ENCODE measurements at places on chromosomes 3 and 15. TPM values are rescaled to one million over a fixed set of nuclear protein-coding genes. Genes with fewer than 3 reads are reported as not detected.

The MEF2A gene
- 41.6 TPM for total RNA-seq

The SCAANT1 gene
- total RNA-seq = not detected

The BDH1 gene
- 33.1 TPM for total RNA-seq

The CEP19 gene
- 2.1 TPM for total RNA-seq

The PRR23E gene
- not detected for total RNA-seq

The LRRC2 gene
- total RNA-seq = 1.5 TPM

The ALG1L2 gene
- not detected for total RNA-seq

The CELF6 gene
- 2.6 TPM for total RNA-seq

The CHRNB4 gene
- not detected for total RNA-seq

The RYR3 gene
- total RNA-seq = 1.8 TPM

The GOLGA6B gene
- not detected for total RNA-seq

The CYP1A1 gene
- 32.1 TPM for total RNA-seq

The OCA2 gene
- 0.80 TPM for total RNA-seq

The PODXL2 gene
- 10.6 TPM for total RNA-seq

DNA sequence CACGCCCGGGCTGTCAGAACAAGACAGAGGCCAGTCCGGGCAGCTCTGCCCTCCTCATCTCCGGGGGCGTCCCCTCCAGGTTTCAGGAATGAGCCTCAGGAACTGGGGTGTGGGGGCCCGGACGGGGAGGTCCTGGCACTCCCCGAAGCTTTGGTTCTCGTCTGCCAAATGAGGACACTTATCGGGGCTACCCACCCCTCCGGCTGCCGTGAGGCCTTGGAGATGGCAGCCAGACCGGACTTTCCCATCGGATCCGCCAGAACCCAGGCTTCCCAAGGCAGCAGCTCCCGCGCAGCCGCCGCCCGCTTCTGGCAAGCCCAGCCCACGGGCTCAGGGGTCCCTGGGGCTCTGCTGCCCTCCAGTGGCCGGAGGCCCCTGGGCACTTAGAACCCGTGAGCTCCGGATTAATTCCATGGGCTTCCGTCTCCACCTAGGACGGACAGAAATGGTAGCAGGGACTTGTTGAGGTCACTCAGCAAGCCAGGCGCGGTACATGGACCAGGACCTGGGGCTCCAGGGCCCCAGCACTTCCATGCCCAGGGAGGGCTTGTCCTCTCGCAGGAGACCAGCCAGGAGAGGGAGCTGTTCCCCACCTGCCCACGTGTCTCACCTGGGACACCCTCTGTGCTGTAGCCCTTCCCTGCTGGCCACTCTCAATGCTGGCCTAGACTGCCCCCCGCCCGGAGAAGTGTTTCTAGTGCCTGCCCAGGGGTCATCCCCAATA lies 89.4 kb downstream of the LINGO1 start:
- peak; percentile 71 for DNase-seq

DNA sequence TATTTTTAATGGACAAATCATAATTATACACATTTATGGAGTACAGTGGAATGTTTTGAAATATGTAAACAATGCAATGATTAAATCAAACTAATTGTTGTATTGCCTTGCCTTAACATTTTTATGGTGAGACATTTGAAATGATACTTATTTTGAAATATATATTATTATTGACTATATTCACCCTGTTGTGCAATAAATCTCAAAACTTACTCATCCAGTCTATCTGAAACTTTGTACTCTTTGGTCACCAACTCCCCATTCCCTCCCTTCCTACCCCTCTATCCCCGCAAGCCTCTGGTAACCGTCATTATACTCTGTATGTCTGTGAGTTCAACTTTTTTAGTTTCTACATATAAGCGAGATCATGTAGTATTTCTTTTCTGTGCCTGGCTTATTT lies 74.7 kb upstream of the GOLGA6B start:
- no peak for DNase-seq

DNA sequence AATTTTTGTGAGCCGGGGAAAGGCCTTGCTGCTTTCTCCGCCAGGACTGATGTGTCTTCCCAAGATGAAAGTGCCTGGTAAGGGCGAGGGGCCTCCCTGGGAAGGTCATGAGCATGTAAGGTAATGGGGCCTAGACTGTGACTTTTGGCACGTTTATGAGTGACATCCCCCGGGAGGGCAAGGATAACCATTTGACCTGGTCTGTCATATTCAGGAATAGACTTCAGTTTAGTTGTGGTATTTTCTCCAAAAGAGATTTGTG lies 631 bp upstream of the CNBP start:
- no peak for DNase-seq

DNA sequence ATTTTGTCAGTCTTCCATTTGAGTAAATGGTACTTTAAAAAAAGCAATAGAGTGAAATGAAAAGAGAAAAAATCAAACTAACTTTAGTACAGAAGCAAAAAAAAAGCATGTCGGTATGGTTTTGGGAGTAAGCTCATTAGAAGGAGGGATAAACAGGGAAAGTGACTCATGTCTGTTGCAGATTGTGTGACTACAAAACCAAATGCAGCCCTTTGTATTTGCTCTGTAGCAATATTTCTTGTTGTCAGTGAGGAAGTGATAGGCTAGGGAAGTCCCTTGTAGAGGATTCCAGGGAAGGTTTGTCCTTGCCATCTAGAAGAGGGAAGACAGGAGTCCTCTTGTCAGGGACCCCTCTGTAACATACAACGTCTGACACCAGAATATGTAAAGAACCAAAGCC lies 150.5 kb upstream of the POU1F1 start:
- no peak for DNase-seq

DNA sequence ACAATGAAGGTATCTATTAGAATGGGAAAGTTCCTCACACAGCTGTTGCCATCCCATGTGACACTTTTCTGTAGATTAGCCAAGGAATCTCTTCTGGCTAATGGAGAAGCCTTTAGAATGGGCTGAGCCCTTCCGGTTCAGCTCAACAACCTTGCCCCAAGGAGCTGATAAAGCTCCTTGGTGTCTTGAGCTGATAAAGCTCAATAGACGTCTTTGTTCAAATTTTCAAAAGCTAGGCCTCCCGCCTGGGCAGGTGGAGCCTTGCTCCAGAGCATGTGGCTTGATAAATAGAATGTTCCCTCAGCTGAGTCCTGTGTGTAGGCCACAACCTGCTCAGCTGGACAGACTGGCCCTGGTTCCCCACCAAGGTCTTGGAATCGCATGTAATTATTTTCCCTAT lies 7.2 kb upstream of the BNIP2 start:
- DNase-seq = no peak

DNA sequence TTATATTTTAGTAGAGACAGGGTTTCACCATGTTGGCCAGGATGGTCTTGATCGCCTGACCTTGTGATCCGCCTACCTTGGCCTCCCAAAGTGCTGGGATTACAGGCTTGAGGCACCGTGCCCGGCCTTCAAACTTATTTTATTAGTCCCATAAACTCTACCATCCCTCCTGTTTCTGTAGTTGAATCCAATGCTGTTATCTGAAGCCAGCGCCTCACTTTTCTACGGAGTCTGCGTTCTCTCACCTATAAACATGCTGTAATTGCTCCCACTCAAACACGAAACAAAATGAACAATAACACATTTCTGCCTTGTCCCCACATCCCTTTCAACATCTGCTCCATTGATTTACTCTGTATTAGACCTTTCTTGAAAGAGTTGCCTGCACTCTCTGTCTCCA lies 222.3 kb upstream of the LRRFIP2 start:
- DNase-seq = no peak

GRCh38 chr3:21785765-21786437 lies 34.9 kb upstream of the ZNF385D start:
- DNase-seq = no peak

GRCh38 chr3:4983739-4984510 lies 4.7 kb downstream of the BHLHE40 start:
- no peak for DNase-seq

- DNase-seq = no peak
These were observed 133.5 kb upstream of the STT3B start for GRCh38 chr3:31399271-31399670.

GRCh38 chr15:85361323-85361722 lies 19.1 kb upstream of the AKAP13 start:
- DNase-seq = no peak

DNA sequence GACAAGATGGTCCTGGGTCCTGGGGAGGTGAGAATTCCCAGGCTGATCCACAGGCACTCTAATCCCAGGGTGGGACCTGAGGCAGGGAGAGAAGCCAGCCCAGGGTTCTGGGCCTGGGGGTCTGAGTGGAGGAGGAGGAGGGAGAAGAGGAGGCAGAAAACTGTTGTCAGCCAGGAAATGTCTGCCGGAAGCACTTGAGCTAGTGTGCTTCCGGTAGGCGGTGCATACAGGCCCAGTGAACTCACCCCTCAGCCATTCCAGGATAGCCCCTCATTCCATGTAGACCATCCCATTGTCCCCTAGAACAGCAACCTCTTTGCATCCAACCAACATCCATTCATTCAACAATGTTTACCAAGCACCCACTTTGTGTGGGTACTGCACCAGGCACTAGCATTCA lies 47.9 kb upstream of the LCTL start:
- no peak for DNase-seq

GRCh38 chr3:97821287-97821773 lies 481 bp upstream of the CRYBG3 start:
- DNase-seq = peak; percentile 18

DNA sequence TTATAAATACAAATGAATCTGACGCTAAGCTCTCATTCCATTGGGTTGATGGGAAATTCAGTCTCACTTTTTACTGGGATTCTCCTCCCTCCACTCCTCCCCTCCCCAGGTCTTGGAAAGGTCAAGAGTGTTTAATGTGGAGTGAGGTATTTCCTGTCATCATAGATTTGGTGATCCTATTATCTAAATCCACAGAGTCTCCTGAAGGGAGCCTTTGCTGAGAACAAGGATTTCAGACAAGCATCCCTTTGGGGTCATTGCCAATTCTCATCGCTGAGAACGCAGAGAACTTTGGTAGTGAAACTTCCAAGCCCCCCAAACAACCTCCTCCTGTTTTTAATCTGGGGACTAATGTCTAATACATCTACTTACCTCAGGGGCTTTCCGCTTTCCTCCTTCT lies 297.9 kb downstream of the OTOL1 start:
- no peak for DNase-seq

DNA sequence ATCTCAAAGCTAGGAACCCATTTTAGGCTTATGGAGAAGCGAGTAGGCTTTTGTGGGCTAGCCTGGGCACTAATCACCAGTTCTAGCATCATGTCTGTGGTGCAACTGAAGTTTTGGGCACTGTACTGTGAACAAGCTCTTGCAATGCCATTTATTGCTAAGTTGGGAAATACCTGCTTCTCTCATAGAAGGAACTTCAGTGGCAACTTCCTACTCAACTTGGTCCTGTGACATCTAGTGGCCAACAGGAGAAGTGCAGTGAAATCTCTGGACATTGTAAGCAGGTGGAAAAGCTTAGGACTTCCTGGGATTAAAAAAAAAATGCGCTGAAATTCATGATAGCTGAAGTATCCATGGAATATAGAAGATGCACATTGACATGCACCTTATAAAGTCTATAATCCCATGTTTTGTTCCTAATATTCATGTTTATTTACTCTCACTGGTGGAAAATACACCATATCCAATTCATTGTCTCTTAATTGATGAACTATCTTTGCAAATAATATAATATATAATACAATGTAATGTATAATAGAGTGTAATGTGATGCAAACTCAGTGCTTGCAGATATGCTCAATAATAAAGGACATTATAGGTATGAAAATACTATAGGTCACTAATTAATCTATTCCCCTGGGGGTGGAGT lies 6.5 kb upstream of the ALDH1A3 start:
- DNase-seq = peak; percentile 78

DNA sequence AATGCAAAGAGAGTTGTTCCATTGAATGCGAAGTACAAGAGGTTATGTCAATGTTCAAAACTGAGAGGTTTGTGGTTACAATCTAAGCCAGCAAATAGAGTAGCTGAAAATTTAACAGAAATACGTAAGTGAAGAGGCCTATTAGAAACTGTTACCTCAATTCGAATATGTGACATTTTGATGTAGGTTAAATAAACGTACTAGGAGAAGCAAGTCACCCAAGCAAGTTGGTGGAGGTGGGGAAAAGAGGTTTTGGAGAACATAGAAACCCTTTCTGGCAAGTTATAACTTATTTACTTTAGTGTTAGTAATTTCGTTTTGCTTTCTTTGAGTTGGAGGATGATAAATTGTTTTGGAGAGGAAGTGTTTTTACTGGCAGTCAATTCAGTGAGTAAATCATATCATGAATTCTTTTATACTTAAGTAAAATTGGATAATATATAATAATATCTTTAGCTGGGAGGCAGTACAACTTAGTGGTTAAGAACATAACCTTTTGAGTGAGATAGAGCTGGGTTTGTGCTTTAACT lies 91.2 kb upstream of the NAALADL2 start:
- DNase-seq = no peak

GRCh38 chr15:52677593-52678467 lies 1.4 kb downstream of the ATOSA start:
- peak; percentile 58 for DNase-seq

DNA sequence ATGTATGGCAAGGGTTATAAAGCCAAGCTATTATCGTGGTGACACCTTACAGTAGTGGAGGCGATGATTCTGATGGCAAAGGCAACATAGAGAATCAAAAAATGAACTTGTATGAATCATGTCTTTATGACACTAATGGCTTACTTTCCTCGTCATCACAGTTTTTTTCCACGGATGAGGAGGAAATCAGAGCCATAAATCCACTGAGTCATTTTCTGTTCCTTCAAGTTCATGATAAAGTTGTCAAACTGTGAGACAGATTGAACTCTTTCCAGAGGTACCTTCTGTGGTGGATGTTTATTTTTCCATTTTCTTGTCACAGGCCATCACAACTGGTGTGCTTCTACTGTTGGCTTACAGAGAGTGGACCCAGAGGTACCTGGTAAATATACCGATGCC lies 8.5 kb downstream of the TMEM212 start:
- no peak for DNase-seq

DNA sequence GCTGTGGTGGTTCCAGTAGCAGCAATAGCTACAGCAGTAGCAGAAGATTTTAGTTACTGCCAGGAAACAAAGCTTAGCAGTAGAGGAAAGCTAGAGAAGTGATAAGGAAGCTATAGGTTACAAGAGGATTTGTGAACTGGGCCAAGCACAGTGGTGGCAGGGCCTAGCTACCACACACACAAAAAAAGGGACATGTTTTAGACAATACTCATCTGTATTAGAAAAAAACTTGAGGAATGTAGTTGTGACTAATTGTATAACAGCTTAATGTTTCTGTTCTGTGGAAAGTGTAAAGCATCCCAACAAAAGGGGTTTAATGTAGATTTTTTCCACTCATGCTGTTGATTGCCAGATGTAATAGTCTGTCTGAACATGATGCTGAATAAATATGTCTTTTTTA lies 29.9 kb upstream of the PFN2 start:
- DNase-seq = no peak

GRCh38 chr3:177107461-177108239 lies 89.6 kb downstream of the TBL1XR1 start:
- no peak for DNase-seq

GRCh38 chr3:16101295-16102186 lies 72.9 kb upstream of the GALNT15 start:
- DNase-seq = peak; percentile 30

GRCh38 chr3:158522221-158523136 lies 48.5 kb upstream of the MLF1 start:
- no peak for DNase-seq

DNA sequence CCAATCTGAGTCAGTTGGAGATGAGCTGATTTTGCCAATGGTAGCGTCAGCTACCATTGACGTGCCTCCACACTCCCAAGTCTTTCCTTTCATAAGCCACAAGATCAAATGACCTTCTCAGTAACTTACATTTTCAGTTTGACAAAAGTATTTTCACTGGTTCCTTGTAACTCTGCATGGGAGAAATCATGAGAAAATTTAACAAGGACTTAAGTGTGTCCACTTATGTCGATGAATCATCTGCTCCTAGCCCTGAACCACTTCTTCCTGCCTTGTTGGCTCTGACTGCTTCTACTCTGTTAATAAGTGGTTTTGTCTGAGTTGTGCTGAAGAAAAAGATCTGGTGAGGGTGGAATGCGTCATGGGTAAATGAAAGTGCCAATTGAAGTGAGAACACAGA lies 101.2 kb downstream of the NFKBIZ start:
- DNase-seq = no peak

Measured in breast epithelium (tissue), 4 donors.